ENCODE measurements at places on chromosomes 6 and 20. TPM values are rescaled to one million over a fixed set of nuclear protein-coding genes. Genes with fewer than 3 reads are reported as not detected.
A peak's percentile ranks its signal among the peaks of the same experiment; 100 is the strongest.

DNA sequence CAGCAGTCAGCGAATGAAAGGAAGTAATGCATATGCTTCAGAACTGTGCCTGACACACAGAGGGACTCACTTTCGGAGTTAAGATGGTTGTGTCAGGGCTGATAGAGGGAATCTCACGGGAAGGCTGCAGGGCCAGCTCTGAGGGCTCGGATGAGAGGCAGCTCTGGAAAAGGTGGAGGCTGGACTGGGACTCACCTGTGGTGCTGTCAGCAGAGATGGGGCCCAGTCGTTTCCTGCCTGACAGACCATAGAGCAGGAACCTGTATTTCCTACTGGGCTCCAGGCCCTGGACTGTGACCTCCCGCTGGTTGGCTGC is 9.3 kb downstream of the CYP21A2 start:
- no peaks in the 10 kb centered on the region for H3K27me3 ChIP-seq
- no peak for DNase-seq
- H3K36me3 ChIP-seq: no peaks in the 10 kb centered on the region
- H3K4me3 ChIP-seq: no peak overlapping the region

DNA sequence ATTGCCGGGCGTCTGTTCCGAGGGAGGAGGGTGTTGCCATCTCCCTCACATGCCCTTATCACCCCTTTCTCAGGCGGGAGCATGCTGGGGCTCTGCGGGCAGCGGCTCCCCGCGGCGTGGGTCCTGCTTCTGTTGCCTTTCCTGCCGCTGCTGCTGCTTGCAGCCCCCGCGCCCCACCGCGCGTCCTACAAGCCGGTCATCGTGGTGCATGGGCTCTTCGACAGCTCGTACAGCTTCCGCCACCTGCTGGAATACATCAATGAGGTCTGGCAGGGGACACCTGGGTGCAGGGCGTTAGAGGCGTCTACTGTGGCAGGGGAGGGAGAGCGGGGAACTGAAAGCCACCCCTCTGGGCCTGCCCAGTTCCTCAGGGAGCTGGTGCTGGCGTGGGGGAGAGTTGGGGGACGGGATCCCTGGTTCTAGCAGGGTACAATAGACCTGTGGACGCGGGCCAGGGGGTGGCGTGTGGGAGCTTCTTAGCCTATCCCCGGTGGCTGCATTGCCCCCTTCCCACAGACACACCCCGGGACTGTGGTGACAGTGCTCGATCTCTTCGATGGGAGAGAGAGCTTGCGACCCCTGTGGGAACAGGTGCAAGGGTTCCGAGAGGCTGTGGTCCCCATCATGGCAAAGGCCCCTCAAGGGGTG is 697 bp downstream of the PPT2 start:
- peaks cover 38% of the 10 kb centered on the region for H3K4me1 ChIP-seq
- no peaks in the 10 kb centered on the region for H3K27me3 ChIP-seq
- H3K4me3 ChIP-seq: peak overlapping the region; percentile 48
- H3K36me3 ChIP-seq: no peaks in the 10 kb centered on the region
- peak overlapping the region; percentile 85 for H3K27ac ChIP-seq

GRCh38 chr20:25494506-25495188 is 87.2 kb downstream of the GINS1 start:
- no peak overlapping the region for H3K4me3 ChIP-seq
- DNase-seq: no peak
- H3K4me1 ChIP-seq: no peaks in the 10 kb centered on the region
- no peaks in the 10 kb centered on the region for H3K27me3 ChIP-seq
- H3K36me3 ChIP-seq: no peaks in the 10 kb centered on the region
- no peak overlapping the region for H3K27ac ChIP-seq

DNA sequence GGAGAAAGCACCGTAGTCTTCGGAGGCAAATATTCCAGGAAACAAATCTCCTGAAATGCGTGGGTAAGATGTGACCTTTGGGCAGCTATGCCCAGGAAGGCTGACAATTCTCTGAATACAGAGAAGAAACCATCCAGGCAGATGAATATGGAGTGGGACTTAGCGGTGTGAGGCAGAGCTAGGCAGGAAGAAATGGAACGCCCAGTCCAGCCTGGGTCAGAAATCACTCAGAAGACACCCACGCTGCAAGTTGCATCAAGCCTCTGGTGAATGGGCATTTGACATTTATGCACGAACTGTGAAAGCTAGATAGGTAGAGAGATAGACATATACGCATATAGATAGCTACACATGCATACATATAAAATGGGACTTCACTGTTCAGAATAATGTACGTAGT is 498.5 kb downstream of the QKI start:
- no peak overlapping the region for H3K4me3 ChIP-seq
- DNase-seq: no peak
- H3K4me1 ChIP-seq: no peaks in the 10 kb centered on the region
- H3K27me3 ChIP-seq: no peaks in the 10 kb centered on the region
- H3K27ac ChIP-seq: no peak overlapping the region

- no peak for DNase-seq
- H3K4me3 ChIP-seq: no peak overlapping the region
- H3K27ac ChIP-seq: no peak overlapping the region
- no peaks in the 10 kb centered on the region for H3K27me3 ChIP-seq
- no peaks in the 10 kb centered on the region for H3K36me3 ChIP-seq
Measured at GRCh38 chr20:48671141-48671540, 156.7 kb downstream of the PREX1 start.

GRCh38 chr20:37524859-37525708 is 2.6 kb downstream of the BLCAP start:
- peak; percentile 18 for DNase-seq
- peaks cover 22% of the 10 kb centered on the region for H3K4me1 ChIP-seq
- H3K36me3 ChIP-seq: no peaks in the 10 kb centered on the region
- H3K4me3 ChIP-seq: no peak overlapping the region

DNA sequence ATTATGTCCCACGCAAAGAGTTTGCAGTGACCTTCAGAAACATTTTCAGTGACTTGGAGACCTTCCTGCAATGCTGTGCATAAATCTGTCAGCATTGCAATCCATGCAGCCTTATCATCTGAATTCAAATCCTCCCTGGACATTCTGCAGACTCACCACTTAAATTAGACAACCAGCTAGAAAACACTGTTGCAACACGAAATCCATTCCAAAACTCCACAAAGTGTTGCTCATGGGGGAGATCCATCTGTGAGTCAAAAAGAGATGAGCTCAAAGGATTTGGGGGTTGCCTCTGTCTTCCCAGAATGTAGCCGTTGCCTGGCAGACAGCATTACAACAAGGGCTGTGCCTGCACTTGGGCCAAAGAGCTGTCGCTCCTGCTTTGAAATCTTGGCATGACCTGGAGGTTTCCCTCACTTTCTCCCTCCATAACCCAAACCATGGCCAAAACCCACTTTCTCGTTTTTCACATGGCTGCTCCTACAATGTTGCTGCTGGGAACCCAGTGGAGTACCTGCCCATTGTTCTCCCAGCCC is 163.5 kb upstream of the CDYL start:
- H3K27ac ChIP-seq: peak overlapping the region; percentile 29
- H3K4me1 ChIP-seq: peaks cover under 1% of the 10 kb centered on the region
- no peaks in the 10 kb centered on the region for H3K36me3 ChIP-seq
- no peaks in the 10 kb centered on the region for H3K27me3 ChIP-seq
- H3K4me3 ChIP-seq: no peak overlapping the region

GRCh38 chr6:154402081-154402780 is 45.6 kb upstream of the IPCEF1 start:
- H3K4me1 ChIP-seq: peaks cover 8% of the 10 kb centered on the region
- no peaks in the 10 kb centered on the region for H3K27me3 ChIP-seq
- H3K36me3 ChIP-seq: no peaks in the 10 kb centered on the region
- no peak overlapping the region for H3K27ac ChIP-seq
- no peak overlapping the region for H3K4me3 ChIP-seq

DNA sequence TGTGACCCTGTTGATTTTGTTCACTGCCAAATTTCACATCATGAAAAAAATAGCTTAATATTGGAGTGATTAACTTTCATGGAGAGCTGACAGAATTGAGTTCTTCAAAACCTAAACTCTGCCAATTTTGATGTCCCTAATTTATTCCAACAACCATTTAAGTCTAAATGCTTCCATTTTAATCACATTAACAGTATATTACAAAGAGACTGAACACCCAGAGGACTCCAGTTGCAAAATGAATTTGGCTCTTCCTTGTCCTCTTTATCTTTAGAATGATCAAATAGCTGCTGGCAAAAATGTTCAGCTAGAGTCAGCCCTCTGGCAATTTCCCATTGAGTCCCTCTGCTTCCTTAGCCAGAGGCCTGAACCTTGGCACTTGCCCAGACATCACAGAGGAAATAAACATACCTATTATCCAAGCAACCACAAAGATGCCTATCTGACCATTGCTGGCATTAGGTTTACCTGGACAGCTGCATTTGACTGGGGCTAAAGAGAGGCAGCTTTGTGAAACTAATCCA is 299.0 kb upstream of the STXBP5 start:
- H3K4me3 ChIP-seq: no peak overlapping the region
- H3K27ac ChIP-seq: no peak overlapping the region
- H3K27me3 ChIP-seq: no peaks in the 10 kb centered on the region

DNA sequence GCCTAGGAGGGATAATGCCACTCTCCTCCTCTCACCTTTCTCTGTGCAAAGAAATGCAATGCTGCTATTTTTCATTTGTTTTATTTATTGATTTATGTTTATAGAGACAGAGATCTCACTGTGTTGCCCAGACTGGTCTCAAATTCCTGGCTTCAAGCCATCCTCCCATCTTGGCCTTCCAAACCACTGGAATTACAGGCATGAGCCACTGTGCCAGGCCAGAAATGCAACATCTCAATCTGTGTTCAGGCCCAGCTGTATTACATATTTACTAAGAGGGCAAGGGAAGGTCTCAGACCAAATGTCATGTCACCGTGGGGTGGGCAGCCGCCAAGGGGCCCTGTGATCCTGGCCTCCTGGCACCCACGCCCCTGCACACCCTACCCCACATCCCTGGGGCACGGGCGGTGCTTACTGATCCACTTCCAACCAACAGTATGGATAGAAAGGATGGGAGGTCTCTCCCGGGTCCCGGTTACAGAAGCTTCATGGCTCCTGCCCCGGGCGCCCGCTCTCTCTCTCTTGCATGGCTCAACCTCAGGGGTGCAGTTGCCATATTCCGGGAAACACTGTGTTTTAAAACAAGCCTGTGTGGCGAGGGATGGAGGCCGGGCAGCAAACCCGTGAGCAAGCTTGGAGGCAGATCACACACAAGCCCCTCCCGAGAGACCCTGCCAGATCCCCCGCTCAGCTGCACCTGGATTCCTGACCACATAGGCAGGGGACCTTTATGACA is 111.8 kb downstream of the AGPAT4 start:
- no peak for DNase-seq
- H3K36me3 ChIP-seq: no peaks in the 10 kb centered on the region
- H3K27ac ChIP-seq: no peak overlapping the region

- peaks cover 97% of the 10 kb centered on the region for H3K27me3 ChIP-seq
- DNase-seq: no peak
- no peaks in the 10 kb centered on the region for H3K4me1 ChIP-seq
- no peaks in the 10 kb centered on the region for H3K36me3 ChIP-seq
- peak within 1 kb of the TSS; percentile 44 for H3K4me3 ChIP-seq
Measured at GRCh38 chr6:11043961-11044711, at the start of gene ELOVL2. Gene ELOVL2 (minus strand): TSS chr6:11044305. CDS start chr6:11044230, 75 bp downstream.

- H3K27ac ChIP-seq: no peak overlapping the region
- H3K27me3 ChIP-seq: no peaks in the 10 kb centered on the region
Measured at GRCh38 chr6:168785720-168786511, 344.9 kb downstream of the SMOC2 start.

DNA sequence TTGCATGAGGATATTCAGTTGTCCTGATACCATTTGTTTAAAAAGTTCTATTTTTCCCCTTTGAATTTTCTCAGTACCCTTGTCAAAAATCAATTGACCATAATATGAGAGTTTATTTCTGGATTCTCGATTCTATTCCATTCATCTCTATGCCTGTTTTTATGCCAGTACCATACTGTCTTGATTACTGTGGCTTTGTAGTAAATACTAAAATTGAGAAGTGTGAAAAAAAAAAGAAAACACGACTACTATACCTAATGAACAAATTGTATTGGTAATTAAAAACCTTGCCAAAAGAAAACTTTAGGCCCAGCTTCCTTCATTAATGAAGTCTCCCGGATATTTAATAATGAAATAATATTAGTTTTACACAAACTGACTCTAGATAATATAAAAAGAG is 185.7 kb downstream of the TBC1D7 start:
- H3K27ac ChIP-seq: no peak overlapping the region
- no peak for DNase-seq
- H3K27me3 ChIP-seq: peaks cover 4% of the 10 kb centered on the region
- no peaks in the 10 kb centered on the region for H3K36me3 ChIP-seq
- H3K4me1 ChIP-seq: no peaks in the 10 kb centered on the region
- no peak overlapping the region for H3K4me3 ChIP-seq

GRCh38 chr6:115768500-115768899 is 292.2 kb downstream of the FRK start:
- no peak overlapping the region for H3K27ac ChIP-seq
- no peaks in the 10 kb centered on the region for H3K36me3 ChIP-seq
- no peaks in the 10 kb centered on the region for H3K27me3 ChIP-seq

GRCh38 chr6:136191606-136192312 is 58.4 kb downstream of the MTFR2 start:
- DNase-seq: no peak
- no peaks in the 10 kb centered on the region for H3K36me3 ChIP-seq
- H3K4me1 ChIP-seq: no peaks in the 10 kb centered on the region
- H3K27ac ChIP-seq: no peak overlapping the region
- no peaks in the 10 kb centered on the region for H3K27me3 ChIP-seq

- no peaks in the 10 kb centered on the region for H3K27me3 ChIP-seq
- peak overlapping the region; percentile 25 for H3K27ac ChIP-seq
- H3K4me3 ChIP-seq: no peak overlapping the region
- no peak for DNase-seq
- H3K36me3 ChIP-seq: no peaks in the 10 kb centered on the region
Measured at GRCh38 chr20:33531885-33532284, 42.0 kb downstream of the CBFA2T2 start.

DNA sequence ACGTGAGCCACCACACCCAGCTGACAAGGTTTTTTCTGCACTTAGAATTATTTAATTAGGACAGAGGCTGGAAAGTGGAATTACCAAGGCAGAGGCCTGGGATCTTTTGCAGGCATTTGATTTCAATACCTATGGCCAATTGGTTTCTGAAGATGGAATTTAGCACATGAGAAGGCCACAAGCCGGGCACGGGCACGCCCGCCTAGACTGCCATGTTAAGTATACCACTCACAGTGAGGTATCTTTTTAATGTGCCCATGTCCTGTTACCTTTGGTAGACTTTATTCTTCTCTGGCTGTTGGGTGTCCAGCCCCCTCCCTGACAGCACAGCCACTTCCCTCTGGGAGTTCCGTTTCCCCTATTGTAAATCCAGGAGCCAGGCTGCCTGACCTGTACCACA is 18.0 kb upstream of the TAF8 start:
- H3K27ac ChIP-seq: no peak overlapping the region
- H3K4me1 ChIP-seq: no peaks in the 10 kb centered on the region
- H3K36me3 ChIP-seq: no peaks in the 10 kb centered on the region
- H3K4me3 ChIP-seq: no peak overlapping the region
- no peak for DNase-seq
- H3K27me3 ChIP-seq: no peaks in the 10 kb centered on the region

TSPYL1 gene
- total RNA-seq: 16.1 TPM

CST9 gene
- total RNA-seq: not detected

UNC5CL gene
- total RNA-seq: 4.4 TPM

ADTRP gene
- total RNA-seq: 172 TPM

PGC gene
- not detected for total RNA-seq

All from transverse colon (tissue), 4 donors.